GM20000 (cell line): ENCODE measurements at places on chromosomes 13 and 19.

GRCh38 chr13:82674546-82674945 lies 1207.7 kb downstream of the SLITRK1 start:
- DNase-seq, result no peak

DNA sequence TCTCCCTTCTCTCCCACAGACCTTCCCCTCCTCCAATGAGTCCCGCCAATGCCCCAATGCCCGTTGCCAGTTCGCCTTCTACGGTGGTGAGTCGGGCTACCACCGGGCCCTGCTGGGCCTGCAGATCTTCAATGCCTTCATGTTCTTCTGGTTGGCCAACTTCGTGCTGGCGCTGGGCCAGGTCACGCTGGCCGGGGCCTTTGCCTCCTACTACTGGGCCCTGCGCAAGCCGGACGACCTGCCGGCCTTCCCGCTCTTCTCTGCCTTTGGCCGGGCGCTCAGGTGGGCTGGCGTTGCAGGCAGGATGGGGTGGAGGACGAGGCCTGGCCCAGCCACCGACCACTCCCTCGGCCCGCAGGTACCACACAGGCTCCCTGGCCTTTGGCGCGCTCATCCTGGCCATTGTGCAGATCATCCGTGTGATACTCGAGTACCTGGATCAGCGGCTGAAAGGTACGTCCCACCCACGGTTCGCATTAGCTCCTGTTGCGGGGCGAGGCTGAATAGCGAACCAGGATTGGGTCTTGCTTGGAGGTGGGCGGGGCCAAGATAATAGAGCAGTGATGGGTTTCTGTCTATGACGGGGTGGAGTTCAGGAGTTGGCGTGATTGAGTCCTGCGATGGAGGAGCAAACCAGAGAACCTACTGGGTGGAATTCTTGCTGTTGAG lies 11.1 kb downstream of the SLC44A2 start:
- no peak for DNase-seq

DNA sequence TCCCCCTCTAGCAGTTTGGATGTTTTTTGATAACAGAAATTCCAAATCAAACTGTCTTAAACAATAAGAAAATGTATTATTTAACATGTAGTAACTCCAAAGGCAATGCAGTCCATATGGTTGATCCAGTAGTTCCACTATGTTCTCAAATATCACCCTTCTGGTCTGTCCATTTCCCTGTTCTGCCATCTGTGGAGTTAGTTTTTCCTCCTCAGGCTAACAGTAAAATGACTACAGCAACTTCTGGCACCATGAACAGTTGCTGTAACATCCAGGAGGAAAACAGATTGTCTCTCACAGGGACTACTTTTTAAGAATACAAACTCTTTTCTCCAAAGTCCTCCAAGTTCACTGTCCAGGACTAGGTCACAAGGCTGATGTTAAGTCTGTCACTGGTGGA lies 455.4 kb downstream of the FGF14 start:
- no peak for DNase-seq

GRCh38 chr19:32471811-32472210 lies 66.2 kb downstream of the DPY19L3 start:
- no peak for DNase-seq

DNA sequence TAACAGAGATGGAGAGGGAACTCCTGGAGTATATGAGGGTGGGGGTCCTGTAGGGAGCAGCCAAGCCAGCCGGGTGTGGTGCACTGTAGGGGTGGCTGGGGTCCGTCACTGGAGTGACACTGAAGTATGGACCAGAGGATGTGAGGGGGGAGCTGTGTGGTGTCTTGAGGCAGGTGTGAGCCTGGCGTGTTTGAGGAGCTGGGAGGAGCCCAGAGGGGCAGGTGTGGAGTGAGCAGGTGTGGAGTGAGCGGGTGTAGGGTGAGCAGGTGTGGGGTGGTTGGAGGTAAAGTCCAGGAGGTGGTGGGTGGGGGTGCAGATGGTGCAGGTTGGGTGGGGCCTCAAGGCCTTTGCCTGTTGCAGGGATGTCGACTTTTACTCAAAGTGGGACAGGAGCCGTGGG lies 5.9 kb downstream of the B3GNT8 start:
- DNase-seq, result no peak

GRCh38 chr13:68745502-68745901 lies 1362.1 kb upstream of the ATXN8OS start:
- DNase-seq, result no peak

DNA sequence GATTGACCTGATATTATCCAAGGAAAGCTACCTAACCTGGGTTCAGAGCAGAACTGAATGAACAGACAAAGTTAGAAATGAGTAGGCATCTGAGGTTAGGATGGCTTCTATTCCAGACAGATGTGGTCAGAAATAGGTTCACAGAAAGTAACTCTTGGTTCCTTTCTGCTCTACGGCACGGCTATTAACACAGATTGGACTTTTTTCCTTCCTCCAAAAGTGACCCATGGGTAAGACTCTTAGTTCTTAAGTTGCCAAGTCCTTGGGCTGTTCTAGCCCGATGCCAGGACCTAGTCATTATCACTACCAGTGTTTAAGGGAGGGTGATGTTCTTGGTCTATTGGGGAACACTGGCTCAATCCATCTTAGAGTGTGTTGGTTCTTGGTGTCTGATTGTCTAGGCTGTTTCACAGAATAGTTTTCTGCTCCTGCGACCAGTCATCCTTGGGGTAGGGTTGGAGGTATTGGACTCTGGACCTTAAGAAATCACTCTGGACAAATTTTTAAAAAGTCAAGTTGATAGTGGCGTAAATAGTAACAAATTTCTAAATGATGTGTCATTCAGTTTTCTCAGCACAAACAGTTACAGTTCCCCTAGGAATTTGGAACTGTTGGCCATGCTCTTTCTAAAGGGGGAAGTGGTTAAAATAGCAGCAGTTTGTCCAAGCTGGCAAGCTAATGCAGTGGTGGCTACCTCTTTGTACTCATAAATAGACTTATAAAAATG lies 60.1 kb upstream of the MYCBP2 start:
- DNase-seq, result peak; percentile 16

GRCh38 chr19:44260343-44260681 lies 626 bp downstream of the ZNF233 start:
- peak; percentile 9 for DNase-seq

- DNase-seq, result no peak
Observed at GRCh38 chr13:101552286-101552685, 99.8 kb downstream of the ITGBL1 start.

DNA sequence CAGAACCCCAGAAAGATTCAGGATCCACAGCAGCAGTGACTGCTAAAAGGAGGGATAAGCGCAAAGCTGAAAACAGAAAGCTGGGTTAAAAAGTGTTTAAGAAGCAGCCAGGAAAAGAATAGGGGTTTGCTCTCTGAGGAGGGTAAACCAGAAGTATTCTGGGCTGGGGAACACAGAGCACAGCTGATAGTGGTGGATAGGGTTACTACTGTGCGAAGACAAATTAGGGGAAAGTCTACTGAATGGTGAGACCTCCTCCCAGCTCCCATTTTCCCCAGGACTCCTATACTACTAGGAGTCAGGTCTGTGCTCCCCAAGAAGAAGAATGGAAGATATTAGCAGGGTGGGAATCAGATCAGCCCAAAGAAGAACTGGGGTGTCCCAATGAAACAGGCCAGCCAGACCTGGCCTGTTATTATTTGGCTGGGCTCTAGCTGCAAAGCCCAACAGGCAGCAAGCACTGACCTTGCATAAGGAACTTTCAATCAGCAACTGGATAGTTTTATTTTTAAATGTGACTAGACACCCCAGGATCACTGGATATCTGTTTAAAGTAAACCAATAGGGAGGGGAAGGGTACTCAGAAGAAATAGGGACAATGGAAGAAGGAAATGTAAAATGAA lies 43.5 kb upstream of the SERTM1 start:
- DNase-seq, result no peak

DNA sequence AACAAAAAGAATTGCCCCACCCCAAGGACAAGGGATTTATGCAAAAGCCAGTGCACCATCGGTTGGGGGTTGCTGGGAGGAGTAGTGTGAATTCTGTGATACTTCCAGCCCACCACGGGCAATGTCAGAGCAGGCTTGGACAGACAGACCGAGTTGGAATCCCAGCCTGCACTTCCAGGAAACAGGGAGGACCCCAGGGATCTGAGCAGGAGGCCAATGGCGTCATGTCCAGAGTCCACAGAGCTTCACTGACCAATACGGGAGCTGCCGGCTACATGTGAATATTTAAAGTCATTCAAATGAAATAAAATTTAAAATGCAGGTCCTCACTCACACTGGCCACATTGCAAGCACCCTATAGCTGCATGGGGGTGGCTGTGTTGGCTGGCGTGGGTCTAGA lies 10.9 kb downstream of the ZNRF4 start:
- no peak for DNase-seq

DNA sequence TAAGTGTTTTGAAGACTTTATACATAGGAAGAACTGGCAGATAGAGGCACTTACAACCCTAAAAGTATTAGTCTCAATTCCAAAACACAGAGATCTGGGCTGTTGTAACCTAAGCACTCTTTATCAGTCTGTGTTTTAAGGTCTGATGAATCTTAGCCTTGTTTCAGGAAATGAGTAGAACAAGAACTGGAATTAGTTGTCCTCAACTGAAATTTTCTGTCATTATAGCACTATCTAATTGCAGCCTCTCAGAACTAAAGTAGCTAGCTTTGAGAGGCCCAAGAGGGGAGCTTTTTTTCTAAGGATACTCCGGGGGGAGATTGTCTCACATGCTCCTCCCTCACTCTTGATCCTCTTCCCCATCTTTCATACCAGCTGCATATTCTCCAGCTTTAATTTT lies 13.1 kb downstream of the HNRNPM start:
- DNase-seq, result no peak

GRCh38 chr13:52862358-52863206 lies 14.1 kb upstream of the PCDH8 start:
- no peak for DNase-seq
